Right forelimb (tissue), 1 donor: ENCODE measurements at places on chromosomes 11 and 22.
A peak's percentile ranks its signal among the peaks of the same experiment; 100 is the strongest.

DNA sequence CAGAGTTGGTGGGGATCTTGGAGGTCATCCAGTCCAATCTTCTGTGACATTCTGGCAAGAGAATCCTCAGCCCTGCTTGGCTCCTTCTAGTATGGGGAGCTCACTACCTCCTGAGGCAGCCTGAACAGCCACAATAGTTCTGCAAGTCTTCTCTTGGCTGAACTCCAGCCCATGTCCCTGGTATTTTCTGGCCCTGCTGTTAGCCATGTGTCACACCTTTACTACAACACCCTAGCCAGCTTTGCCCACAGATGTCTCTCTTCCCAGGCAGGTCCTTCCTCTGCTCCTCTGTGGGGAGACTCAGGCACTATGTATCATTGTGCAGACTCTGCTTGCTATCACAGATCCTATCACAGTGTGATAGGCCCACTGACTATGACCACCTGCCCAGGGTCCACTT lies 297.7 kb downstream of the CTTN start:
- DNase-seq = no peak

- no peak for DNase-seq
Measured at GRCh38 chr22:33476716-33477115, 418.5 kb upstream of the SYN3 start.

GRCh38 chr11:70306586-70307033 lies 36.1 kb downstream of the PPFIA1 start:
- DNase-seq = no peak

DNA sequence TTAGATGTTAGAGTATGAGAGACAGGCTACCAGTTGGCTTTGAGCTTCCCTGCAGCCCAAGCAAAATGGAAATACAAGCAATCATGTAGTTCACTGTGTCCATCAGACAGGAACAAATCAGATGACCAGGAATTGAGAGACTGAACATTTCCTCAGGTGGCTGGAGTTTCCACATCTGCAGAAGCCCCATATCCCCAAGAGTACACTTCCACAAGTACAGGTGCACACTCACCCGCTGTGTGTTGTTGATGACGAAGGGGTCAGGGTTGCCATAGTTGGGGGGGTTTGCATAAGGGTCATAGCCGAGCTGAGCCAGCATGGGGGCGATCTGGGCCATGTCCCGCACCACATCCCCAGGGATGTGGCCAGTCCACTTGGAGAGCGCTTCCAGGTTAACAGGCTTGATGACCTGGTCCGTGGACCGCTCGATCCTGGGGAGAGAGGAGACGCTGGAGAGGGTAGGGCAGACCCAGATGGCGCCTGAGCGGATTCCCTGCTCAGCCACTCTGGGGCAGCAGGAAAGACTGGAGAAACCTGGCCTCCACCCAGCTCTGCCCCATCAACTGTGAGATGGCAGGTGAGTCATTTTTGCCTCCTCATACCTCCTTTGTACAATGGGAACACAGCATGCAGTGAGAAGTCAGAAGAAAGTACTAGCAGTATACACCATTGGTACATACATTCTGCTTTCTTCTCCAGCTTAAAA lies 23.9 kb upstream of the TFIP11 start:
- DNase-seq = no peak

DNA sequence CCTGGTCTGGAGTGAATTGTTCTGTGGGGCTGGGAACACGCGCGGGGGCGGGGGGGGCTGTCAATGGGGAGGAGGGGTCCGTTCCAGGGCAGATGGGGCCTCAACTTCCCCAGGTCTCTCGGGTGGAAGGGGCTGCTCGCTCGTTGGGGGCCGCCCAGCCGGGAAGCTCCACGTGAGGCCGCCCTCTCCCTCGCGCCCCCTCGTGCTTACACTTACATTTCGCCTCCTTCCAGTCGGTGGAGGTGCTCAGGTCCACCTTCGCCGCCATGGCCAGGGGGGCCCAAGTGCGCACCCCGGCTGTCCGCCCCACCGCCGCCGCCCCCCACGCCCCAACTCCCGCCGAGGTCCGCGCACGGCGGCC lies 452 bp downstream of the MACROD1 start:
- DNase-seq = peak; percentile 62

GRCh38 chr11:105767931-105768330 lies 158.1 kb downstream of the GRIA4 start:
- no peak for DNase-seq

DNA sequence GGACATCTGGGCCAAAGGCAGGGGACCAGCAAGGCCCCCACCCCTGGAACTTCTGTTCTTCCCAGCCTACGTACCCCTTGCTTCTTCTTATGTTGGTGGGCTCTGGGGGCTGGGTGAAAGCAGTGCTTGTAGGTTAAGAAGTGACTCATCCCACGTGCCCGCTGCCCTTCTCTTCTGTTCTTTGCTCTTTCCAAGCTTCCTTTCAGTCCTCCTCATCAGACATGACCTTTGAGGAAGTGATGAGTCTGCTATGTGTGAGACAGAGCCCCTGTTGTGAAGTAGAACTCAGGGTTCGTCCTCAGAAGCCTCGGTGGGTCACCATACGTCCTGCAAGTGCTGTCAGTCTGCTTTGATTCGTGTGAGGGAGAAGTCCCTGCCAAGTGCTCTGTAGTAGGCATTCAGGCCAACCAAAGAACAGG lies 12.7 kb downstream of the MED15 start:
- DNase-seq = no peak

DNA sequence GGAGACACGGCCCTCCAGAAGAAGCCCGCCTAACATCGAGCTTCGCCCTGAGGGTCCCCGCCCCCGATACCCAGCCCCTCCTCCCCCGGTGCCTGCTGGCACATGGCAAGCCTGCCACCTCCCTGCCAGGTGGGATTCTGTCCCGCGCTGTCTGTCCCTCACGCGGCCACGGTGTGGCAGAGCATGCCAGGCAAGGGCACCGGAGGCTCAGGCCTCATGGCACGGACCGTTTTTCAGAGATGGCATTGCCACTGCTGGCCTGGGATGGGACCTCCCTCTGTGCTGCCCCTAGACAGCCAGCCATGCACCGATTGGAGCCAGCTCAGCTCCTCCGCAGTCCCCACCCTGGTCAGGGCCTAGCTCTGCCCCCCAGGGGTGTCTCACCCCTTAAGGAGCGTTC lies 19.4 kb downstream of the MRPL23 start:
- no peak for DNase-seq

DNA sequence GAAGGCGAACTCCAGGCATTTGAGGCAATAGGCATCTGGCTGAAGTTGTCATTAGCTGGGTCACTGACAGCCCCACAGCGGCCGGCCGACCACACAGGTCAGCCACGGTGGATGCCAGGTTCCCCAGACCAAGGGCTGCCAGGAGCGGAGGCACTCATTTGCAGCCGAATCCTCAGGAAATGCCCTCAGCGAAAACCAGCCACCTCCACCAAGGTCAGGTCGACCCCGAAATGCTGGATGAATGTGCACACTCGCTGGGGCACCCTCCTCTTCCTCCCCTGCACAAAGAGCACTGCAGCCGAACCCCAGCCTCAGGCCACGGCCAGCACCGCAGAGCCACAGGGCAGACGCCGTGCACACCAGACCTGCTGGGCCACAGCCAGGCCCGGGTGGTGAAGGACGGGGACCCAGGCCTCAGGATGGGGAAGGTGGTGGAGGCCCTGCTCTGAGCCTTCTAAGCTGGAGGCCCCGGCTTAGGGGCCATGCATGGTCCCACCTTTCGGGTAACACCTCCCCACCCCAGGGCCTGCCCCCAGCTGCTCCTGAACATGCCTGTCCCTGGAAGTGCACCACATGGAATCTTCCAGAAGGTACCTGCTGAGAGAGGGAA lies 206.0 kb downstream of the BRD1 start:
- no peak for DNase-seq

- DNase-seq = no peak
Measured at GRCh38 chr22:42188808-42189447, 58.3 kb upstream of the CYP2D6 start.

GRCh38 chr22:48664586-48664985 lies 1163.1 kb downstream of the BRD1 start:
- DNase-seq = no peak

DNA sequence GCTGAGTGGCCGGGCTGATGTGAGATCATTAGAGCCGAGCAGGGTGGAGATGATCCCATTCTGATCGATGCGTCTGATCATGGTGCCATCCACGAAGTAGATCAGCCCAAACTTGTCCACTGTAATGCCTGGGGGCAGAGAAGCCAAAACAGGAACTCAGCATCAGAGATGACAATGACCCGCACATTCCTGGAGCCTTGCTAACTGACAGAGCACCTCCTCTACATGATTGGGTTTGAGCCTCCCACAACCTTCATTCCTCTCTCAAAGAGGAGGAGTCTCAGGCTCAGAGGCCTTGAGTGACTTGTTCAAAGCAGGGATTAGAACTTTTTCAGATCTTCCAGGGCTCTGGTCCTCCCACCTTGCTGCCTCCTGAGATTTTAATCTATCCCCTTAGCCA lies 133.7 kb upstream of the NARS2 start:
- DNase-seq = no peak

DNA sequence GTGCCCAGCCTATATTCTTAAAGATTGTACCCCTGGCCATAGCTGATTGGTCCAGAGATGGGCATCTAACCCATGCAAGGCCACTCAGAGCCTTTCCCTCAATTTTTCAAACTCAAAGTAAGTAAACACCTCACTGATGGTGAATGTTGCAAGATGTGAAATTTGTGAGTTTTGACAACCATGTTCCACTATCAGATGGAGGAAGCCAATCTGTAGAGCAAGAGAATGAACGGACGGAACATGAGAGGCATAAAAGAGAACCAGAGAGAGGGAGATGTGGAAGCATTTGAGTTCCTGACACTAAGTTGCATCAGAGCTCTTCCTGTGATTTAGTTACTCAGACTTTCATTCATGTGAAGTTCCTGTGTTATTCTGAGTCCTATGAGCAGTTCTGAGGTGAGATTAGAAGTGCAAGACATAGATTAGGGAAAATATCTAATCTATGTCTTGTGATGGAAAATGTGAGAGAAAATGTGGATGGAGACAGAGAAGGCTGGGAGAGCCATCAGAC lies 73.3 kb downstream of the PRSS23 start:
- no peak for DNase-seq

DNA sequence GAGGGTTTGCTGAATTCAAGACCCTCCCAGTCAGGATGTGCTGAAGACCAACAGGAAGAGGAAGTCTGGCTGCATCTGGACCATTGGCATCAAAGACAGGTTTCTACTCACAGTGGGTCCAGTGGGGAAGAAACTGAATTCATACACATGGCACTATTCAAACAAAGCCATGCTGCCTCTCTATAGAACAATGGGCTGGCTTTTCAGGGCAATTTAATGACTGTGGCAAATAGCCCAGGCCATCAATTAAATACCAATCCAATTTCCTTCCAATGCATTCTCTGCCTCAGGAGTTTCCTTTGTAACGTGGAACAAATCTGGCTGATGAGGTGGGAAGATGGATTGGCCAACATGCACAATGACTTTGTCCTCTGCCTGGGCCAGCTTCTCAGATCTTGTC lies 98.6 kb downstream of the SEZ6L start:
- no peak for DNase-seq

GRCh38 chr11:8217136-8217535 lies 46.5 kb downstream of the LMO1 start:
- DNase-seq = no peak

GRCh38 chr11:17767914-17768313 lies 33.3 kb downstream of the KCNC1 start:
- no peak for DNase-seq

GRCh38 chr11:8702598-8702915 lies 20.0 kb downstream of the RPL27A start:
- no peak for DNase-seq
